ENCODE measurements at places on chromosomes 7 and 10.

DNA sequence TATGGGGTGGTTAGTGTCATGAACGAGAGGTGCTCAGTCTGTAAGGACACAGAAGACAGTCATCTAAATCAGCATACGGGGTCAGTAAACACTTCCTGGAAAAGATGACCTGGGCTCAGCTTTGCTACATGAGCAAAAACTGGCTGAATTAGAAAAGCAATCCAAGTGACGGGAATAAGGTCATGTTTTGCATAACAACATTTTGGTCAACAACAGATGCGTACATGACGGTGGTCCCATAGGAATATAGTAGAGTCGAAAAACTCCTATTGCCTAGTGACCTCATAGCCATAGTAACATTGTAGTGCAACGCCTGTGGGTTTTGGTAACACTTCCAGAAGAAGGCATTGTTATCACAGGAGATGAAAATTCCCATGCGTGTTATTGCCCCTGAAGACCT is 92.9 kb downstream of the CTNNA3 start:
- no peak for DNase-seq

DNA sequence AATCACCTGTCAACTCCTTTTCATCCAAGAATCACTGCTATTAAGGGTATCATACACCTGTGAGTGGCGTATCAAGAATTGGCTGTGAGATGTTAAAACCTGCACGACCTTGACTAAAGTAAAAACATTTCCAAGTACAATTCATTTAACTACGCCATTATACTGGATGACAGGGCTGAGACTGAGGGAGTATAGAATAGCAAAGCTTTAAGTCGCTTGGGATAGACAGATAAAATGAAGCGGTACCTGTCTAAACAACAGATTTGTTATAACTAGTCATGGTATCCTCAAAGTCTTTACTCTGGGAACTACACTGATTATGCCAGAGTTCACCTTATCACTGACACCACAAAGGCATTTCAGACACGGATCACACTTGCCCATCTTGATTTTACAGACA is 366.1 kb upstream of the LRRN3 start:
- DNase-seq = no peak

- DNase-seq = no peak
These were observed 906.7 kb upstream of the AUTS2 start for GRCh38 chr7:68691261-68692216.

DNA sequence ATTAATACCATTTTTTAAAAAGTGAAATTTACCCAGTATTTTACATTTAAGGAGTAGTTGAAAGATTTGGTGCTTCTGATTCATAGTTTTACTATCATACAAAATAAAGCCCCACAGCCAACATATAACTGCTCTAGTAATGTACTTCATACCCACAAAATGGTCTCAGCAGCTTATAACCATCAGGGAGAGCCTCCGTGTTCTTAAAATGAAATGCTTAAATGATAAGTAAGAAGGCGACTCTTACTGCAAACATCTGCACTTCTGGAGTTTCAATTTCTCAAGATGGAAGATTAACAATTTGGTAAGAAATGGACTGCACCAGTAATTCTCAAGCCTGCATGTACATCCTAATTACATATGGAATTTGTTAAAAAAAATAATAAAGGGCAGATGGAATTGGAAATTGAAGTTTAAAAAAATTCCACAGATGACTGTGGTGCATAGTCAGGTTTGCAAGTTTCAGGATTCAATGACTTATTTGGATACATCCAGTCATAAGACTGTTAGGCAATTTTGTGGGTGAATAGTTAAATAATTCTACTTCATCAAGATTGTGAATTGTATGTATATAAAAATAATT is 461.0 kb downstream of the KIF20B start:
- DNase-seq = no peak

DNA sequence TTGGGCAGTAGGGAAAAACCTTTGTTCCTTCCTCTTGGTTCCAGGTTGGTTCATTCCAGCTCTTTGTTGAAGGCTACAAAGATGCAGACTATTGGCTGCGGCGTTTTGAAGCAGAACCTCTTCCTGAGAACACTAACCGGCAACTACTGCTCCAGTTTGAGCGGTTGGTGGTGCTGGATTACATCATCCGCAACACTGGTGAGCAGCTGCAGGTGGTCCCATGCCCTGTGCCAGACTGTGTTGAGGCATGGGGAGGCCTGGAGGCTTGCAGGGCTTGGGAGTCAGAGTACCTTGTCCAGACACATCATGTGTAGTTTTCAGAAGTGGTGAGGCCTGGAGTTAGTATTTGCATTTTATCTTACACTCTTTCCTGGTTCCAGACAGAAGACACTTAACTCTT is 16.3 kb downstream of the PI4K2A start:
- DNase-seq = no peak

- DNase-seq = no peak
These were observed 46.5 kb downstream of the MALSU1 start for GRCh38 chr7:23345601-23346000.

DNA sequence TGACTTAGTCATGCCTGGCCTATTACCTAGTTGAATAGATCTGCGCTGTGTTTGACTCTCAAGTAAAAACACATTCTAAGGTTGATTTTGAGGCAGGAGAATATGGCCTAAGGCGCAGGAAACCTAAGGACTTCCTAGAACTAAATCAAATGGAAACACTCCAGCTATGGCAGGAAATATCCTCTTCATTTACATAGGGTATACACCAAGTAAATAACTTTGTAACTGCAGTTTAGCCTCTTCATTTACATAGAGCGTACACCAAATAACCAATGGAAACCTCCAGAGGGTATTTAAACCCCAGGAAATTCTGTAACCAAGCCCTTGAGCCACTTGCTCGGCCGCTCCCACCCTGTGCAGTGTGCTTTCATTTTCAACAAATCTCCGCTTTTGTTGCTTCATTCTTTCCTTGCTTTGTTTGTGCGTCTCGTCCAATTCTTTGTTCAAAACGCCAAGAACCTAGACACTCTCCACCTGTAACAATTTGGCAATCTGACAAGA is 35.6 kb upstream of the XRCC2 start:
- no peak for DNase-seq

Measured in WERI-Rb-1 (cell line).